ENCODE measurements at places on chromosomes 5 and 9. TPM values are rescaled to one million over a fixed set of nuclear protein-coding genes. Genes with fewer than 3 reads are reported as not detected.

- no peak for DNase-seq
Measured at GRCh38 chr9:7935681-7936080, 136.1 kb upstream of the DMAC1 start.

GRCh38 chr5:21773456-21773855, 1079.7 kb downstream of the CDH12 start:
- no peak for DNase-seq

DNA sequence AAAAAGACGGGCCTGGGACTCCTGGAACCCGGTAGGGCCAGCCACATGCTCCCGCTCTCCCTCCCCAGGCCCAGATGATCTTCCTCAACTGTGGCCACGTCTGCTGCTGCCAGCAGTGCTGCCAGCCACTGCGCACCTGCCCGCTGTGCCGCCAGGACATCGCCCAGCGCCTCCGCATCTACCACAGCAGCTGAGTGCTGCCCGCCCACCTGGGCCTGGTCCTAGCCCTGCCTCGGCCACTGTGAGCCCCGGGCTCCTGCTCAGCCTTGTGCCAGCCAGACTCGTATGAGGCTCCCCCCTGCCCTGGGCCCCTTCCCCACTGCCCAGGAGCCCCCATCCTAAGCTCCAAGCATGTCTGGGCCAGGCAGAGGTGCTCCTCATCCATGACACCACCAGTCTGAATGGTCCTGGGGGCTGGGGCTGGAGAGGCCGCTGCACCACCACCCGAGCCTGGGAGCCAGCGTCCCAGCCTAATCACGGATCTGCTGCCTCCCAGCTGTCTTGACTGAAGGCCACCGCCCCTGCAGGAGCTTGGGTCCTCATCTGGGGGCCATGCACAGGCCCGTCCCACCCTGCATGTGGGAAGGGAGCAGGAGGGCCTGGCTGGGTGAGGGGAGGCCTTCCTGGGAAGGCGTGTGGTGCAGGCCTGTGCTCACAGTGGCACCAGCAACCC, 51.5 kb downstream of the LRSAM1 start:
- DNase-seq, result no peak

GRCh38 chr5:98913911-98914310, 14.9 kb downstream of the CHD1 start:
- DNase-seq, result no peak

DNA sequence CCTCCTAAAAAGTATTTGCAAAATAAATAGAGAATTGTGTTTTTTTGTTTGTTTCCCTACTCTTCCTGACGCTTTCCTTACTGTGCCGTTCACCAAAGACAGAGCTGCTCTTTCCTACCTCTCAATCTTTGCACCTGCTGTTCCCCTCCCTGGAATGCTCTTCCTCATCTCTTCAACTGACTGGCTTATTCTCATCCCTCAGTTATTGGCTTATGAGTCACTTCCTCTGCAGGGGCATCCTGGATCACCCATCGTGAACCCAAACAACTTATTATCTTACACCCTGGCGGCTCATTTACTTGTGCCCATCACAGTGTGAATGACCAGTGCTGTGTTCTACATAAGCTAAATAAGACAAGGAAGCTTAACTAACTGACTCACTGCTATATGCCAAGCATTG, 36.1 kb upstream of the CCNG1 start:
- no peak for DNase-seq

- no peak for DNase-seq
Measured at GRCh38 chr5:80711938-80712337, 57.2 kb upstream of the DHFR start.

DNA sequence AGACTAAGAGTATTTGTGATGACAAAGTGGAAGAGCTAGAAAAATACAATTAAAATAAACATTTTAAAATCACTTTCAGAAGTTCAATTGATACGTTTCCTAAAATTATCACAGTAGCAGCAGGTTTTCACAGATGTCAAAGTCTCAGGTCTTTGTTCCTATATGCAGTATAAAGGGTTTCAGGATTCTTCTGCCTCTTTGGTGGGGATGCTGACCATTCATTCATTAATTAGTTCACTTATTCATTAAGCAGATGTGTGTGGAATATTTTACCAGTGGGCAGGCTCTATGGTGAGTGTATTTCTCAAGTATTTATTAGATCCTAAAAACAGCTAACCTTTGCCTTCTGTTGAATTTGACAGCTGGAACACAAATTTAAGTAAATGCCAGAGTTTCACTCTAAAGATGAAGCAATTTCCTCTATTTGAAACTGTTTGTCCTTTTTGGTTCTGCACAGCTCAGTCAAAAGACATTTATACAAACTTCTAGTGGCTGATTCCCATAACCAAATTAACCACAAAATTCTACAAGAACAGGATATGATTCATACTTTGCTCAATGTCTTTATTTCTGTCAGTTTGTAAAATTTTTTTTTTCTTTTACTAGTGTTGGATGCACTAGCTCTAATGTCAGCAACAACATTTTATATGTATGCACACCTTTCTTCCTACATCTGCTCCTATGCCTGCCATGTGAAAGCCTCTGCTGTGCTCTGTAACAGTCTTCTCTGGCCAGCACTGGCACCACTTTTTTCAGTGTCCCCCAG, 75.9 kb upstream of the PRR16 start:
- no peak for DNase-seq

GRCh38 chr5:139178935-139179334, 19.2 kb downstream of the SIL1 start:
- DNase-seq, result no peak

DNA sequence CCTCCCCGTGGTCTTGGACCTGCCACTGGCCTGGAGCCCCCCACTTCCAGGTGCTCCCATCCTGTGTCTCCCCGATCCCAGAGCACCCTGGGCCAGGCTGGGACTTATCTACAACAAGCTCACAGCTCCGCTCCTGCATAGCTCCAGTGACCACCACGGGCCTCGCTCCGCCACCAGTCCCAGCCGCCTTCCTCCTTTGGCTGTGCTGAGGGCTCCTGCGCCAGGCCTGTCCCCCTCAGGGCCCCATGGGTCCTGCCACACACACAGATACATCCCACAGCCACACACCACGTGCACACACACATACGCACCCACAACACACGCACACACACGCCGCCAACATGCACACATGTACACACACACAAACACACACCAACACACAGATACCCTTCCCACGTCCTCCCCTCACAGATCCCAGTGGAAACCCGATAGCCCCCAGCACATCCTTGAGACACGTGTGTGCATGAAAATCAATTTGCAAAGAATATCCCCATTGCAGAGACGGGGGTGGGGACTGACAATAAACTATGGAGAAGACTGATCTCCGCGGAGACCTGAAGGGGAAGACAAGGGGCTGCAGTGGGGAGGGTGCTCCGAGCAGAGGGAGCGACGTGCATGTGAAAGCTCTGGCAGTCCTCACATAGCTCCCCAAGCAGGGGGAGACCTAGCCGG, 18.5 kb upstream of the LAMC3 start:
- DNase-seq, result no peak

DNA sequence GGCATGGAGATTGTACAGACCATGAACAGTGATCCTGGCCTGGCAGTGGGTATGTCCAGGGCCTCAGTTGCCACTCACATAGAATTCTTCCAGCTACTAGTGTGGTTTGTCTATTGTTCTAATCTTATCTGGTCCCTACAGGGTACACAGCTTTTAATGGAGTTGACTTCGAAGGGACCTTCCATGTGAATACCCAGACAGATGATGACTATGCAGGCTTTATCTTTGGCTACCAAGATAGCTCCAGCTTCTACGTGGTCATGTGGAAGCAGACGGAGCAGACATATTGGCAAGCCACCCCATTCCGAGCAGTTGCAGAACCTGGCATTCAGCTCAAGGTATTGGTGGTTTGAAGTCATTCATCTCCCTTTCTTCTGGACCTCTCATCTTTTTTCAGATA, 43.8 kb downstream of the THBS4 start:
- DNase-seq, result no peak

- DNase-seq, result no peak
Measured at GRCh38 chr9:121261107-121261460, 6.9 kb upstream of the GSN start.

- no peak for DNase-seq
Measured at GRCh38 chr5:87015901-87016300, 251.8 kb upstream of the RASA1 start.

Gene OR1J2
- total RNA-seq, result not detected

Gene SNX18
- 6.3 TPM for total RNA-seq

GRCh38 chr5:22938362-22938761, 85.2 kb upstream of the CDH12 start:
- no peak for DNase-seq

DNA sequence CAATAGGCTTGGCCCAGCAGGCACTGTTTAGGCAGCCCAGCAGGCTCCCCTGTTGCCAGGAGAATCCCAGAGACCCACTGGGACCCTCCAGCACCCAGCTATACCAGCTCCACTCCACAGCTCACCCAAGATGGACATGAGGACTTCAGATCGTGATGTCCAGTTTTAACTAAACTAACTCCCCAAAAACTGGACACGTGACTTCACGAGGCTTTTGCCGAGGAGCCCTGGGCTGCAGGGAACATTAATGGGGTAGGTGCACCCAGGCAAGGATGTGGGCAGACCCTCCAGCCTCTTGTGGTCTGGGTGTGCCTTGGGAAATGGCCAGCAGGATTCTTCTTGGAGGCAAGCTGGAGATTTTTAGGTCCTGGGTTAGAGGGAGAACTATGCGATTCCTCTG, 8.9 kb upstream of the NKD2 start:
- no peak for DNase-seq

Gene SMIM32
- not detected for total RNA-seq

Gene GNG10
- total RNA-seq, result 8.3 TPM

GRCh38 chr9:115925424-115925823, 228.2 kb upstream of the PAPPA start:
- no peak for DNase-seq

Gene C5orf63
- 0.11 TPM for total RNA-seq

Gene CTXN3
- not detected for total RNA-seq

Gene PTAR1
- total RNA-seq, result 48.2 TPM

DNA sequence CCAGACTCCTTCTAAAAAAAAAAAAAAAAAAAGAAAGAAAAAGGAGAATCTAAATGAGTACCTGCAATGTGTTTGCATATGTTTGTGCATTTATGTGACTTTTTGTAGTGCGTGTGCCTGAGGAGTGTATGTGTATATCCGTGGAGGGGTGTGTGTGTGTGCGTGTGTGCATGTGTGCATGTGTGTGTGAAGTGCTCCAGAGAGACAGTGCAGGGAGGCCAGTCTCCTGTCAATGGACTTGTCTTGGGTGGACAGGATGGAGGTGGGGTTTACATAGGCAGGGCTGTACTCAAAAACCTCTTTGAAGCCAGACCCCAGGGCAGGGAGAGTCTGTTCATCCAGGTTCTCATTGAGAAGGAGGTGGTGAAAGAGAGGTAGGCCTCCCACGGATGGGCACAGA, 87.1 kb upstream of the MVB12B start:
- no peak for DNase-seq

DNA sequence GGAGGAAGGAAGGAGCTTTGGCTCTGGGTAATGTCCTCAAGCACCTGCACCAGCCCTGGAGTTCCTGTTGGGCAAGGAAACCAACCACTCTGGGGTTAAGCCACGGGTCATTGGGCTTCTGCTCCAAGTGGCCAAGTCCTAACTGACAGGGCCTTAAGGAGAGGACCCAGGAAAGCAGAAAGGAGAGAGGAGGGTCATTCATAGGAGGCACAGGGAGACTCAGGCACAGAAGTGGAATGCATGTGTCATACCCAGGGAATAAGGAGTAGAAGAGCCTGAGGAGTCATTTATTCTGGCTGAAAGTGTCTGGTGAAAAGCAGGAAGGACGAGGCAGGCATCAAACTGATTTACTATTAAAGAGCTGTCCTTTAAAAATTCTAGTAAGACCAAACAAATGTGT, 129.2 kb downstream of the DMRT2 start:
- DNase-seq, result no peak

GRCh38 chr9:119763260-119763659, 394.0 kb upstream of the BRINP1 start:
- no peak for DNase-seq

Gene CCIN
- total RNA-seq, result not detected

Gene CCNO
- 2.3 TPM for total RNA-seq

DNA sequence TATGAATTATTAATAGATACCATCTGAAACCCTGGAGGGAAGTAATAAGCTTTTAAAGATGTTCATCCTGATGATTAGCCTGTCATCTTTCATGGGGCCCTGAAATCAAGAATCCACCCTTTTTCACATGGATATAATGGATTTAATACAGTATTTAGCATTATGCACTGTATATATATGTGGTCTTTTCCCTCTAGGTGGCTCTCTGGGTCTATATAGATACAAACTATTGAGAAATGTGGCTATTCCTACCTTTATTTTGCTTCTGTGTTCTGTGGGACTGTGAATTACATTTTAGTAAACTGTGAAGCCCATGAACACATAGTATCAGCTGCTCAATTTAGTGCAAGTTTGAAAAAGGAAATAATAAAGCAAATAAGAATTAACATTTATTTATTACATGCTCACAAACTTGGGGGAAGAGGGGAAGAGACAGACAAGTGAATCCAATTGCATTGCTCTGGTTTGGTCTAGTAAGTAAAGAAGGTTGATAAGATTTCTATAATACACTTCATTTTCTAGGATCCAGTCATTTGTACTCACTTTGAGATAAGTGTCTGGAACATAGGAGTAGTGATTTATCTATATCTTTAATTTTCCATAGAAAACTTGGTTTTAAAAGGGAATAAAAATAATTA, 112.2 kb downstream of the SCAMP1 start:
- peak; percentile 27 for DNase-seq

- DNase-seq, result no peak
Measured at GRCh38 chr9:13412331-13412730, 132.8 kb upstream of the MPDZ start.

DNA sequence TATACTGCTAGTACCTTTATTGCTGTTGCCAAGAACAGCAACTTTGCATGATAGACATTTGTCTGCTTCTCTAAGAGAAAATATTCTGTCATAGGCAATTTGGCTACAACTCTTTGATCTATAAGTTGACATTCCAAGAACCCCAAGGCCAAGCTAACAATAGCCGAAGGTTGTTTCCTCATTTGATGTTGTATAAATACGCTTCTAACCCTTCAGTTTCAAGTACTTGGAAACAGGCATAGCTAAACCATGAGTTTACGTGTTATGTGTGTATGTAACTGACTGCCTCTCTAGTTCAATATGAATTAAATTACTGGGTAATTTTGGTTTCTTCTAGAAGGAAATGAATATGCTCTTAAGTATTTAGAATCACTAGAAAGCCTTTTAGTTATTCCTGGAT, 1034.0 kb downstream of the TLE4 start:
- DNase-seq, result no peak

GRCh38 chr5:122119205-122119604, 10.1 kb upstream of the ZNF474 start:
- DNase-seq, result no peak

Gene EIF4E1B
- total RNA-seq, result 2.4 TPM

- peak; percentile 81 for DNase-seq
Measured at GRCh38 chr5:177426566-177427210, at the start of gene GRK6. Gene GRK6, plus strand, starts transcription at chr5:177426676. Its CDS starts 170 bp downstream, at chr5:177426846.

Data from OCI-LY7 (cell line).